AG08396 (cell line): ENCODE measurements at places on chromosomes 2 and 18.

- no peak for DNase-seq
Measured at GRCh38 chr2:201984800-201985525, 48.7 kb upstream of the FZD7 start.

- DNase-seq: no peak
Measured at GRCh38 chr2:58055033-58055786, 8.6 kb downstream of the VRK2 start.

DNA sequence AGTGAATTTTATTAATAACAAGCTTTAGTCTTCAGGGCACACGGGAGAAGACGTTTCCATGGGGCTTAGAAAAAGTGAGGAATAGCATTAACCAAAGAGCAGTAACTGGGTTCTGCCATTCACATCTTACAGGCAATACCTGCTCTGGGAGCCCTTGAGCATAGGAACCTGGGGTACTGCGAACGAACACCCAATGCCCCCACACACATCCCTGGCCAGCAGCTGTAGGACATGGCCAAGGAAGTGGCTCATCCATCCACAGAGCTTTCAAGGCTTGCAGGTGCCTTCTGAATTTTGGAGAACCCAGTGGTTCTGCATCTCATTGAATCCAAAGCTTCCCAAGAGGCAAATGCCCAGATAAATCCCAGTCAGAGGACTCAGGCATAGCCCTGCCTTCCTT, 152.2 kb downstream of the MYT1L start:
- DNase-seq: no peak

DNA sequence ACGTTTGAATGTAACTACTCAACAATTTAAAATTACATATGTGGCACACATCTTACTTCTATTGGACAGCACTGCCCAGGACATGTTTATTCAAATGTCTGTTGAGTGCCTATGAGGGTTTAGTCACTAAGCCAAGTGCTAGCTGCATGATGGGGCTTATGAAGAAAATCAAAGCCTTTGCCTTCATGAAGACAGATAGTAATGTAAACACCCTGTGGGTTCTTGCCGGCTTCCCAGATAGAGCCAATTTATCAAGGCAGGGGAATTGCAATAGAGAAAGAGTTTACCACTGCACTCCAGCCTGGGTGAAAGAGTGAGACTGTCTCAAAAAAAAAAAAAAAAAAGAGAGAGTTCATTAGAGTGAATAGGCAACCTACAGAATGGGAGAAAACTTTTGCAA, 43.7 kb upstream of the NEB start:
- no peak for DNase-seq

DNA sequence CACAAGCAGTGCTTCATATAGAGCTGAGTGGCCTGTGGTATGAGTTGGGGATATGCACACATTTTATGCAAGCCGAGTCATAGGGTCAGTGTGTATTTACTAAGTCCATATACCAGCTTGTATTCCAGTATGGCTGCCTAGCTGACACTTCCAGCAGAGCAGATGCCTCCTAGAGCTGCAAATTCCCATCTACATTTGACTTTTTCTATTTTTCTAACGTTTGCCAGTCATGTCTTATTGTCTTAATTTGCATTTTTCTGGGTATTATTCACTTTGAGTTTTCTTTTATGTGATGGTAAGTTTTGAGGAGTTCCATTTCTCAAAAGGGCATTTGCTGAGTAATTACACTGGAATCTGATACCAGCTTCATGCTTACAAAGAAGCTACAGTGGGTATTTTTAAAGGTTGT, 334.5 kb upstream of the CDH2 start:
- no peak for DNase-seq

DNA sequence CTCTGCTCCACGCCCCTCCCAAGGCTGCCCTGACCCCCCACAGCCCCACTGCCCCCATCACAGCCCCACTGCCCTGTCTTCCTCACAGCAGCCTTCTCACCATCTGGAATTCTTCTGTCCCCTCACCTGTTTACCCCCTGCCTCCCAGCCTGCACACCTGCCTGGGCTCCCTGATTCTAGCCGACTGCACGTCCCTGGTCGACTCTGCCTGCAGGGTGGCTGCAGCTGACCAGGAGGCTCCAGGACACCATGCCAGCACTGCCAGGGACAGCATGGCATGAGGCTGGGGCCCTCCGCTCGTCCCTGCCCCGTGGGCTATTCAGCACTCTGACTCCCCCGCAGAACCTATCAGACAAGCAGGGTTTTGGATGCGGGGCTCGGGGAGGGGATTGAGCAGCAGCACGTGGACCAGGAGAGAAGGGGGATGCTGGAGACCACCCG, 254.1 kb downstream of the HDAC4 start:
- DNase-seq: no peak

DNA sequence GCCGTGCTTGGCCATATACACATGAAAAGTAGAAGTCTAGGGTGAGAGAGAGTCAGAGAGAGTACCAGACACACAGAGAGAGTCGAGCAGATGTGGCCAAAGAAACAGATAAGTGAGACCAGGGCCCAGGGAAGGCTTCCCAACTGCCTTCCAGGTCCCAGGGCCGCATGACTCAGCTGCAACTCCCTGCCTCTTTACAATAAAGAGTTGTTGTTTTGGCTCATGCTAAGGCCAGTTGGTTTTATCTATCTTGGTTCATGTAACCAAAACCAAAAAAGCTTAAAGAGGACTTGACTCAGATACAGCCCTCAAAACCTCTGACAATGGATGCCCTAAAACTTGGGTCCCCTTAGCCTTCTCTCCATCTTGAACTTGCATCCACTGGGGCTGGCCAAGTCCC, 36.9 kb downstream of the REEP1 start:
- no peak for DNase-seq

- no peak for DNase-seq
Measured at GRCh38 chr18:48703418-48703817, 164.6 kb downstream of the CTIF start.
